T-helper 17 cell (primary cell): ENCODE measurements at places on chromosomes 13 and 19.

DNA sequence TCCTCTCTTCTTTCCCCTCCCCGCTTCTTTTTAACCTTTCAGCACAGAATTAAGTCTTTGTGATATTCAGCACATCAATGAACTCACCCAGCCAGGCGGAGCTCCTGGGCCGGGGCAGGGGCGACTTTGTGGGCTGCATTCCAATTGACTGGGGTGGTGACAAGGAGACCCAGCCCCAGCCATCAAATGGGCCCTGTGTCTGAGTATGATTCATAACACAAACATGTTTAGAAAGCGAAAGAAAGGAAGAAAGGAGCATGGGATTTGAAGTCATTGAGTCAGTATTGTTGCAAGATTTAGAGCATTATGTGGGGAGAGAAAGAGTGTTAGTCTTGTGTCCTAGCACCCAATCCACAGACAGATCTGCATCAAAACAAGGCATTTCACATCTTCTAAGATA lies 185.3 kb downstream of the LHFPL6 start:
- no peak for DNase-seq

GRCh38 chr13:66994097-66994496 lies 236.0 kb downstream of the PCDH9 start:
- DNase-seq: no peak

DNA sequence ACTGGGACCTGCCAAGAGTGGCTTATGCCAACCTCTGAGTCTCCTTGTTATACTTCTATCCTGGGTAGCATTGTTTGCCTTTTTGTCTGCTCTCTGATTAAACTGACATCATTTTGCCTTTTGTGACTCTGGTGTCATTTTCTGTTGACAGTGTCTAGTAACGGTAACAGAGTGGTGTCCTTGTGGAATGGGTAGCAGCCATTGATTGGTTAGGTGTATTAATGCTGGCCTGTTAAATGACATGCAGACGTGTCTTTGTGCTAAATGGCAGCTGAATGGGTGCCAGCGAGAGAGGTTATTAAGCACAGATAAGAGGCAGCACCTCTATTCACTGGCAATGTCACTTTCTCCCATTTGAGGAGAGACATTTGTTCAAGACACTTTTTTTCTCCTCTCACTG lies 1289.4 kb downstream of the PCDH9 start:
- DNase-seq: no peak

DNA sequence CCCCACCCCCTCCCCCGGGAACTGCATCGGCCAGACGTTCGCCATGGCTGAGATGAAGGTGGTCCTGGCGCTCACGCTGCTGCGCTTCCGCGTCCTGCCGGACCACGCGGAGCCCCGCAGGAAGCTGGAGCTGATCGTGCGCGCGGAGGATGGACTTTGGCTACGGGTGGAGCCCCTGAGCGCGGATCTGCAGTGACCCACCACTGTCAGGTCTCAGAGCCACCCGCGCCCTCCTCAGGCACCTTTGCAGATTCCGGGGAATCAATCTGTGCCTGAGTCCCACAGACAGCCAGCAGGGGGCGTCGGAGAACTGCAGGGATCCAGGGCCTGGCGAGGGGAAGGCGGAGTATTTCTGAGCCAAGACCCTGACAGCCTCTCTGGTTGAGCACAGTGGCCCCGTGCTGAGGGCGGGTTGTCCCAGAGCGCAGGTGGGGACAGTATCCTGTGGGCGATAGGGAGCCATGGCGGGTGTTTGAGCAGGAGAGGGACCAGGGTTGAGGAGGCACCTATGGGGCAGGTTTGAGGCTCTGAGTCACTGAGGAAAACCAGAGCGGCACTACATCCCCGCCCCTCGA lies 30.4 kb upstream of the CYP4F8 start:
- peak; percentile 63 for DNase-seq

DNA sequence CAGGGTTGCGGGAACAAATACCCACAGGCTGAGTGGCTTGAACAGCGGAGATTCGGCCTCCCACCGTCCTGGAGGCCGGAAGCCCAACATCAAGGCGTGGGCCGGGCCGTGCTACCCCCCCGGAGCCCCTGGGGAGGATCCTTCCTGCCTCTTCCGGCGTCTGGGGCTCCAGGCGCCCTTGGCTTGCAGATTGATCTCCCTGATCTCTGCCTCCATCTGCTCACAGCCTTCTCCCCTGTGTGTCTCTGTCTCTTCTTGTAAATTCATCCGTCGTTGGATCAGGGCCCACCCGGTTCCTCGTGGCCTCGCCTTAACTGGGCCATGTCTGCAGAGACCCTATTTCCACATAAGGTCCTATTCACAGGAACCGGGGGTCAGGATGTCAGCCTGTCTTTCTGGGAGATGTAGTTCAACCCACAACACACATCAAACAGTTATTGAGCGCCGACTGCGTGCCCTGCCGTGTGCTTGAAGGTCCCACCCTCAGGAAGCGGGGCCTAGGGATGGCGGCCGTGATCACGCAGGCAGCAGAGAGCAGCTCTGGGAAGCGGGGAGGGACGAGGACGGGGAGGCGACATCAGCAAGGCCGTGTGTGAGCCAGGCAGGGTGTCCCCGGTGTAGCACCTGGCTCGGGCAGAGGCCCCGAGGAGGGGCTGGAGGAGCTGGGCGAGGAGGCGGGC lies 21.3 kb downstream of the HCN2 start:
- DNase-seq: peak; percentile 47

DNA sequence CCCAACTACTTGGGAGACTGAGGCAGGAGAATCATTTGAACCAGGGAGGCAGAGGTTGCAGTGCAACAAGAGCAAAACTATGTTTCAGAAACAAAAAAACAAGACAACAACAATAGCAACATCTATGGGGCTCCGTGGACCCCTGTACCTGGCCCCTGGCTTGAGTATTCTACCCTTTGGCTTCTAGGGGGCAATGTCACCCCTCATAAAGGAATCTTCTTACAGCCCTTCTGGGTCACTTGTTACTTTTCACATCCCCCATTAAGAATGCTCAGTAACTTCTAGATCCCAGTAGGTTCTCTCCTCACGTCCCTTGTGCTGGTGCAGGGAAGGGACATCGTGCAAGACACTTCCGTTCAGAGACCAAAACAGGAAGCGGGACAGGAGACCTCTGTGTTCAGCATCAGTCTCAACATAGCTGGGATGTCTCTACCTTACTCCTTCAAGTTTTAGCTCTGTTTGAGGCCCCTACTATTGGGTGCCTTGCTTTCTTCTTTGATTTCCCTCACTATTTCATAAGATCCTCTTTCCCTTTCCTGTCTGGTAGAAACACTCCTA lies 218.1 kb upstream of the ARGLU1 start:
- no peak for DNase-seq

DNA sequence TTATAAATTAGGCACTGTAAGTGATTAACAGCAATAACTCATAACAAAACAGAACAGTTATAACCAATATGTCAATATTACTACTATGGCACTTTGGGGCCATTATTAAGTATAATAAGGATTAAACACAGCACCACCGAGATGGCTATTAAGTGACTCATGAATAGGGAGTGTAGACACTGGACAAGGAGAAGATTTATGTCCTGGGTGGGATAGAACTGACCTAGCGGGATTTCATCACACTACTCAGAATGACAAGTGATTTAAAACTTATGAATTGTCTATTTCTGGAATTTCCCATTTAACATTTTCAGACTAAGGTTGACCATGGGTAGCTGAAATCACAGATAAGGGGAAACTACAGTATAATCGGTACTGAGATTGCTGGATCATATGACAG lies 79.0 kb upstream of the SLC7A1 start:
- no peak for DNase-seq

- no peak for DNase-seq
Measured at GRCh38 chr19:49761625-49762311, 1.3 kb downstream of the TSKS start.

DNA sequence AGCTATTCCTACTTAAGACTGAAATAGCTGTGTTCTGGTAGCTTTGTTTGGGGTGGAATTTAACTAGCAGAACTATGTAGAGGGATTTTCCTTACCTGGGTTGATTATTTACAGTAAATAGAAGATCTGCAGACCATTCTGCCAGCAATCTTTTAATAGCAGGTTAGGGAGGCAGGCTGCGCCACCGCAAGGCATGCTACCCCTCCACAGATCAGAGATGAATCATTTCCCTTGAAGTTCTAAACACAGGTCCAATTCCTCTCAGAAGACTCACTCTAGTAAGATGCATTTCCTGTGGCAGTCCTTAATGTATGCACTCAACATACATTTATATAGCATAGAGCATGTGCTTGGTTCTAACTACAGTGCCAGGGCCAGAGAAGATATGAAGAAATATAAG lies 109.0 kb downstream of the TNFRSF19 start:
- DNase-seq: no peak

GRCh38 chr13:80755910-80756309 lies 415.0 kb upstream of the SPRY2 start:
- no peak for DNase-seq

DNA sequence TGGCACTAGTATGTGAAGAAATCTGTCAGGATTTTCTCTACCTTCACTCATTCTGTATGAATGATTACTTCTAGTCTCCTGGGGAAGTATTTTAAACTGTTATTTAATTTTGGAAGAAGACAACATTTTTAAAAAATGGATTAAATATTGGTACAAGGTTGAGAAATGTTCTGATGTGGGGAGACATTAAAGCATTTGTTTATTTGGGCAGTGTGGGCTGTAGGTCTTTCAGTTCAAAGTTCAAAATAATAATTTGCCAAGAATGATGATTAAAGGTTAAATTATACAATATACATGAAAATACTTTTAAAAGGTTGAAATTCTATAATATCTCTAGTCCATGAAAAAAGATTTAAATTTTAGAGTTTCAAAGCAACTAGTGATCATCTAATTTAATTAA lies 194.7 kb downstream of the NHLRC3 start:
- no peak for DNase-seq

GRCh38 chr19:13830741-13831536 lies 35.7 kb downstream of the ZSWIM4 start:
- DNase-seq: peak; percentile 29

- DNase-seq: no peak
Measured at GRCh38 chr13:90533866-90534265, 813.6 kb upstream of the MIR17HG start.

GRCh38 chr13:99214232-99214631 lies 13.6 kb downstream of the UBAC2 start:
- no peak for DNase-seq

- DNase-seq: no peak
Measured at GRCh38 chr13:39586151-39586550, 16.8 kb downstream of the LHFPL6 start.

GRCh38 chr19:10286803-10287737 lies at the start of gene ICAM4:
Gene ICAM4, plus strand, starts transcription at chr19:10286955. Its CDS starts 58 bp downstream, at chr19:10287013.
- no peak for DNase-seq

GRCh38 chr13:108342369-108343289 lies 73.1 kb downstream of the TNFSF13B start:
- no peak for DNase-seq

- no peak for DNase-seq
Measured at GRCh38 chr13:49456156-49456555, 12.1 kb downstream of the SETDB2 start.

DNA sequence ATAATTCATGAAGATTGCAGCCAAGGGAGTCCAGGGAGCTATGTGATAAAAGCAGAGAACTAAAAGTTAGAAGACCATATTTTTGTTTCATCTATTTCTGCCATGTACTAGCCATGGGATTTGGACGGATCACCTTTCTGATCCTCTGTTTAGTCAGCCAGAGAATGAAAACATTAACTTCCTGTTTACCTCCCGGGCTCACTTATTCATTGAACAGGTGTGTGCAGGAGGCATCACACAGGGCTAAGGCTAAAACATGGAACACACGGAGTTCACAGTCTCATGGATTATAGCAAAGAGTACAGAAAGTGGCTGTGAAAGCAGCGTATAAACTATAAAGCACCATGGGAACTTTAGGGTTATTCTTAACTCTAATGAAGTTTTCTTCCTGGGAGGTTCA lies 96.8 kb downstream of the GPR12 start:
- DNase-seq: no peak

GRCh38 chr13:75220861-75221260 lies 261.1 kb downstream of the TBC1D4 start:
- no peak for DNase-seq

DNA sequence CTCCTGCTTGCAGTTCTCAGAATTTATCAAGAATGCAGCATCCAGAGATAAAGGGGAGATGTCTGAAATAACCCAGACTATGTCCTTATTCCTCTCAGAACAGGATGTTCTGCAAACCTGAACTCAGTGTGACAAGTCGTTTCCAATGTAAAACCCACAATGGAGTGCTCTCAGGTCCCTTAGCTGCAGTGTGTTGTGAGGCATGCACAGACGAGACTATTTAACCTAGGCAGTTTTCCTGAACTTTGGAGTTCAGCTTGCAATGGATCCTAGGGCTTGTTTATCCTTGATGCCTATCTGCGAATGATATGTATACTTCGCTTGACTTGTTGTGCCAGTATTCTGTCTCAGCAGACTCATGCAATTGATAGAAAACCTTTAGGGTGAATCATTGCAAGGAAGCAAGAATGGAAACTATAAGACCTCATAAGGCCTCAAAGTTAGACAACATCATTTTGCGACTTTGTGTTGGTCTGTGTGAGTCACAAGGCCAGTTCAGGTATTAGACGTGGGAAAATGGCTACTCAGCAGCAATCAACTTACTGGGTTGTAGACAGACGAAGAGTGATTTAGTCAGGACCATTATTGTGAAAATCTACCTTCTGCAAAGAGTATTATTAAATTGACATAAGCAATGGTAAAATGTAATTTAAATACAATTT lies 2439.9 kb upstream of the PCDH20 start:
- DNase-seq: no peak

DNA sequence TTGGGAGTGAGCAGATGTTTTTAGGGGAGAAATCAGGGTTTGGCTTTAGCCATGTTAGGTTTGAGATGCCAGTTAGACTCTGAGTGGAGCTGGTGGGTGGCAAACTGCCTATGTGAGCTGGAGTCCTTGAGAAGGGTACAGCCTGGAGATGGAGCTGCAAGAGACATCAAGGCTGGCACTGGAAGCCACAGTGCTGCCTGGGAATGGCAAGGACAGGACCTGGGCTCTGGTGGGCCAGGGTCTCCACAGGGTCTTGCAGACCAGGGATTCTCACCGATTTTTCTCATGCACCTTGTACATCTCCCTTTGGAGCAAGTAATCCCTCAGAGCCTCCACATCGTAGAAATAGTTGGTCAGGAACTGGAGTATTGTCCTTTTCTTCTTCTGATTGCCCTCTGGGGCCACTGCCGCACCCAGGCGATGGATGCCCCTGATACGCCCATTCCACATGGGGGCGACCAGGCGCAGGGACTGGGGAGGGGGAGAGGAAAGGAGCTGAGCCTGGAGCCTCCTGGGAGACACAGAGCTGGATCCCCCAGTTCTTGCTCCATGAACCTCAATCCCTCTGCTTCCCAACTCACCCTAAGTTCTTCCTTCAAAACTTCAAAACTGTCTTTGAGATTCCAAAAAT lies 1.7 kb downstream of the DMAC2 start:
- DNase-seq: no peak

GRCh38 chr13:91774397-91774796 lies 376.0 kb downstream of the GPC5 start:
- DNase-seq: no peak

DNA sequence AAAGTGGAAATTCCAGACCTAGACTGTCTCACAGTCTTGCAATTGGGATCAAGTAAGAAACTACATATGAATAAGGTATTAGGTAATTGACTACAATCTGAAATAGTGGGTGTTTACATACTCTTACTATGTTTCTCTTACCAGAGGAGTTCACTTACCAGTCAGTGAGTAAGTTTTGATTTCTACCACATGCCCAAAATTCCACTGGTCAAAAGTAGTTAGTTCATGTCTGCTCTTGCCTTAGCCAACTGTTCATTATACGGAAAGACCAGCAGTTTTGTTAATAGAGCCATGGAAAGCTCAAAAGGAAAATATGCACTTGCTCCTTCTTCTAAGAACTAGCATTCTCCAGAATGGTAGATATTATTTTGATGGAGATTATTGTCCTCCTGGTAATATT lies 490.8 kb downstream of the RFC3 start:
- DNase-seq: no peak
